IMR-90 (cell line): ENCODE measurements at places on chromosomes 6 and 20. TPM values are rescaled to one million over a fixed set of nuclear protein-coding genes. Genes with fewer than 3 reads are reported as not detected.
A peak's percentile ranks its signal among the peaks of the same experiment; 100 is the strongest.

NTSR1 gene
- 0.54 and 0.56 TPM in 2 replicates for total RNA-seq

GRCh38 chr20:25136643-25137559 is 55.0 kb upstream of the VSX1 start:
- H3K27ac ChIP-seq: no peak overlapping the region
- no peaks in the 10 kb centered on the region for H3K36me3 ChIP-seq
- H3K27me3 ChIP-seq: peaks cover 36% of the 10 kb centered on the region
- peaks cover 2% of the 10 kb centered on the region; the same call in 1 of the 2 replicates for H3K4me1 ChIP-seq
- DNase-seq: peak; percentile 87

DNA sequence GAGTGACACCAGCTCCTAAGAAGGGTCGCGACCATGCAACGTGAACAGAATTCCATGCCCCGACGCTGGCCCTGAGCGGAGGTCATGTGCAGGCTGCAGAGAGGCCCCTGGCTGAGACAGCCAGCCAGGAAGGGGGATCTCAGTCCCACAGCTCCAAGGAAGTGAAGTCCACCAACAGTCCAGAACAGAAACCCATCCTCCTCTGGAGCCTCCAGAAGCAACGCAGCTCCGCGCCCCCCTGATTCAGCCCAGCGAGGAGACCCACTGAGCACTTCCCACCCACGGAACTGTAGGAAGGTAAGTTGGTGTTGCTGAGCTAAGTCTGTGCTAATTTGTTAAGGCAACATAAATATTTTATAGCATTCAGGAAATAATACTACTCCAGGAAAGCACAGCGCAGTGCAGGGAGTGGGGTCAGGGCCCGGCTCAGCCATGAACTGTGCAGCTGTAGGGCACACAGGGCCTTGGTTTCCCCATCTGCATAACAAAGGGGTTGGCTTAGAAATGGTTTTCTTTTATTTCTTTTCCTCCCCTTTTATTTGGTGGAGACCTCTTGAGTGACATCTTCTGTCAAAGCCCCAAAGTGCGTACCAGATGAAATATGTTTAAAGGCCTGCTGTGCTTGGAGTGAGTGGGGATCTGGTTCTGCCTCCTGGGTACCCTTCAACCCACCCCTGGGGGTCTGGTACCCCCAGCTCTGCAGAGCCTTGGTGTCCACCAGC is 241.1 kb upstream of the PMEPA1 start:
- 0 out of 2 replicates have a peak, but pooled peaks cover 2% of the 10 kb centered on the region for H3K27me3 ChIP-seq
- no peak for DNase-seq
- H3K4me3 ChIP-seq: no peak overlapping the region
- H3K27ac ChIP-seq: no peak overlapping the region

GRCh38 chr6:25342802-25343201 is 63.6 kb downstream of the CARMIL1 start:
- no peaks in the 10 kb centered on the region for H3K36me3 ChIP-seq
- no peaks in the 10 kb centered on the region for H3K27me3 ChIP-seq
- peak; percentile 24 for DNase-seq
- H3K4me3 ChIP-seq: no peak overlapping the region

DNA sequence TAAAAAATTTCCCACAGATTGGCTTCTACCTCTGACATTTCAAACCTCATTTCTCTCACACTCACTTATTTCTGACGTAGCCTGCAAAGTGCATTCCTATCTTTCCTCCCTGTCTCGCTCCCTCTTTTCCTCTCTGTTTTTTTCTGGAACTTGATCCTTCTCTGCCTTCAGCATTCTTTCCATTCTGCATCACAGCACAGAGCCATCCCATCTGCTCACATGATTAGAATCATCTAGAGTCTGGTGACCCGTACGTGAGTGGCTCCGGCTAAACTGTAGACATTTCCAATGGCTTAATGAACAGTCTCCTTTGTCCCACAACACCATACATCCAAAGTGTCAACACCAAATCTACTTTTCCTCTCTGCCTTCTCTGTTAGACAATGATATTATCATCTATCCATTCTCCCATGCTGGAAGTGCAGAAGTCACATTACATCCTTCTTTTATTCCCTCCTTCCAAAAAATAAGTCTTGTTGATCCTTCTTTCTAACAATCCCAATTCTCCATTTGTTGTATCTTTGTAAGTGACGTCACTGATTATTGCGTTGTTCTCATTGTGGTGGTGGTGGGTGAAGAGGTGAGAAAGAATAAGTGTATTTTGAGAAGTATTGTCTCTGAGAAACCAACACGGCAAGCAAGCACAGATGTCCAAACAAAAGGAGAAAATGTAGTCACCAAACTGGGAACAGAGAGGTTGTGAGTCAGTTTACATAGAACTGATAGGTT is 41.6 kb downstream of the OPRM1 start:
- DNase-seq: no peak
- H3K4me1 ChIP-seq: no peaks in the 10 kb centered on the region
- H3K4me3 ChIP-seq: no peak overlapping the region
- peak overlapping the region; percentile 23; the same call in 1 of the 2 replicates for H3K27ac ChIP-seq

DNA sequence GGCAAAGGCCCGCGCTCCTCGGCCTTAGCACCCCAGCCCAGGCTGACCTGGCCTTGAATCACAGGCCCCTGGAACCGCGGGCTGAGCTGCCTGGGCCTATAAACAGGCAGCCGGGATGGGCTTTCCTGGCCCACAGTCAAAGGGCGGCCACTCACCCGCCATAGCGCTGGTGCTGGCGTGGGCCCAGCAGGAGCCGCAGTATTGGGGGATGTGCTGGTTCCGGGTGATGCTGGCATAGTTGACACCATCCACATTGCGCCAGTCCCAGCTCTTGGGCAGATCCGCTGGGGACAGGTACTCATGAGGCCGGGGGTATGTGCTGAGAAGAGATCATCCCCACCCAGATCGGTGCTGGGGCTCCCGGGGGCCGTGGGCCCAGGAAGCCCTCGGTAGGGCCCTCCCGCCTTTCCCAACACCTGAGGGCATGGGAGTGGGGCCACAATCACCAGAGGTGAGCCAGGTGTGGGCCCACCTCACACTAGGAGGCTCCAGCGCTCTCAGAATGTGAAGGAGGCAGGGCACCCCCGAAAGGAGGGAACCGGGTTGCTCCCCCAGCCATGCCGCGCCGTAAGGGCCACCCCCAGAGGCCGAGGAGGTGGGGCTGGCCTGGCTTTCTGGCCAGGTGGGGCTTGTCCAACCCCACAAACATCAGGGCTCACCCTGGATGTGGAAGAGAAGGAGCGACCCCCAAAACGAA is 739 bp downstream of the CTSZ start:
- peaks cover 5% of the 10 kb centered on the region for H3K36me3 ChIP-seq
- H3K27me3 ChIP-seq: no peaks in the 10 kb centered on the region
- peaks cover 18% of the 10 kb centered on the region for H3K4me1 ChIP-seq
- peak overlapping the region; percentile 33; the same call in 1 of the 2 replicates for H3K27ac ChIP-seq

DNA sequence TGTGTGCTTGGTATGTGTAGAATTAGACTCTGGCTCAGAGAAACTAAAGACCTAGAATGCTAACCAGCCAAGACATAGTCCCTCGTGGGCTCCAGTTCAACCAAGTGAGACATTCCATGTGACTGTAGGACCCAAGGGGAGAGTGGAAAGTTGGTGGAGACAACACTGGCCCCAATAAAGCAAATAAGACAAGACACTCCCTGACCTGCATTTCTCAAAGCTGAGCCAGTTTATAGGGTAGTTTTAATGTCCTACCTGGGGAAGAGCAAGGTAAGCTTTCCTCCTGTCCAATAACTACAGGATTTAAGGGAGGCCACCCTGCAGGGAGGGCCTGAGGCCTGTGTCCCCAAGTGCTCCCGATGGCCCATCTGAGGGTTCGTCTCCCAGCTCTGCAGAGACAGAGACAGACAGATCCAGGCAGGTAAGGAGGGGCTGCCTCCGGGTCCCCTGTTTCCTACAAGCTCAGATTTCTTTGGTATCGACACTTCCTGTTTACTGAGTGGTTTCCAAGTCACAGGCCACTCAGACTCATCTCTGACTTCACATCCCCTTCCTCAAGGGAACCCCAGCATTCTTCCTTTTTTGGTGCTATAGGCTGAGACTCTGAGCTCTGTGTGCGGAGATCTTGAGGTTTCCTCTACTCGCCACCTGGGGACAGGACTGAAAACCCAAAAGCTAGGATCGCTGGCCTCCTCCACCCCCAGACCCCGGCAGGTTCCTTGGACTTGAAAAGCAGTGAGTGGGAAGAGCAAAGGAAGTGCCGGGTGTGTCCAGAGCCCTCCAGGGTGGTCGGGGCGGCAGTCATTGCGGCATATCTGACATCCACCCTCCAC is 92.4 kb downstream of the PRND start:
- DNase-seq: no peak
- H3K36me3 ChIP-seq: peaks cover 9% of the 10 kb centered on the region; the same call in 1 of the 2 replicates
- no peak overlapping the region for H3K27ac ChIP-seq
- no peaks in the 10 kb centered on the region for H3K27me3 ChIP-seq
- H3K4me1 ChIP-seq: peaks cover 3% of the 10 kb centered on the region; the same call in 1 of the 2 replicates
- no peak overlapping the region for H3K4me3 ChIP-seq
